Activated naive CD8-positive, alpha-beta T cell treated with anti-CD3 and anti-CD28 coated beads, Interleukin-2, amount 10 ng/mL, durations not matched to agents 7 days and 5 days (primary cell): ENCODE measurements at places on chromosomes 4 and X. TPM values are rescaled to one million over a fixed set of nuclear protein-coding genes. Genes with fewer than 3 reads are reported as not detected.

The NEIL3 gene
- 23.2 TPM for total RNA-seq

The ANKRD17 gene
- total RNA-seq = 53.0 TPM

The EIF2S3 gene
- total RNA-seq = 199 TPM

The HEPH gene
- total RNA-seq = not detected

The EDA2R gene
- 2.6 TPM for total RNA-seq

The CHRDL1 gene
- not detected for total RNA-seq

The SAGE1 gene
- not detected for total RNA-seq

The DMD gene
- 0.17 TPM for total RNA-seq

The TGIF2LX gene
- total RNA-seq = not detected

The ZXDA gene
- total RNA-seq = 7.5 TPM

The PTPN13 gene
- total RNA-seq = 0.06 TPM

The SMIM9 gene
- total RNA-seq = not detected

The ARHGEF9 gene
- 34.2 TPM for total RNA-seq

The ATP1B4 gene
- not detected for total RNA-seq

The PABPC5 gene
- not detected for total RNA-seq
